Esophagus mucosa (tissue), 1 donor: ENCODE measurements at places on chromosomes 7 and 10.

DNA sequence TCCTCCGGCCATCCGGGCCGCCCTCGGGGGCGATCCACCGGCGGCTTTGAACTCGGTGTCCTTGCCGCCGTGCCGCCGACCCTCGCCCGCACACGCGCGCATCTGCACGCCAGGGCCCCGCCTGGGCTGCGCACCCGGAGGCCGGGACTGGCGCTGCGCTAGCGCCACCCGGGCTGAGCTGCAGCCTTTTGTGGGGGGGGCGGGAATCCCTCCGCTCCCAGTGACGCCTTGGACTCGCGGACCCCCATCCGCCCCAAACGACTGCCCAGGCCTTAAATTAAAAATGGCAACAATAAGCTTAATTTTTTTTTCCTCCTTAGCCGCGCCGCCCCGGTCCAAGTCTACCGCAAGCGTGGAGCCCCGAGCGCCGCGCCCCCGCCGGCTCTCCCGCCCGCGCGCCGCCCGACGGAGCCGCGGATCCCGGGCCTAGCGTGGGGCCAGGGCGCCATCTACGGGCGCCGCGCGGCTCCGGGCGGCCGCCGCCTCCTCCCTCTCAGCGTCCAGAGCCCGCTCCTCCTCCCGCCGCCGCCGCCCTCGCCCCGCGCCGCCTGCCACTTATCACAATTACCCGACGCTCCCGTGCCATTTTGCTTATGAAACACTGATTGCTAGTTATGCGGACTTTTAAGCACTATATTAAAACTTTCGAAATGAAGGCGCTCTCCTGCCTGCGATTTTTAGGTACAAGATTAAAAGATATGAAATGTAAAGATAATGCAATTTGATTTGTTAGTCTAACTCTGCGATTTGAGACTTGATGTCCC, 7.5 kb upstream of the EBF3 start:
- ATAC-seq, result peak; percentile 83

DNA sequence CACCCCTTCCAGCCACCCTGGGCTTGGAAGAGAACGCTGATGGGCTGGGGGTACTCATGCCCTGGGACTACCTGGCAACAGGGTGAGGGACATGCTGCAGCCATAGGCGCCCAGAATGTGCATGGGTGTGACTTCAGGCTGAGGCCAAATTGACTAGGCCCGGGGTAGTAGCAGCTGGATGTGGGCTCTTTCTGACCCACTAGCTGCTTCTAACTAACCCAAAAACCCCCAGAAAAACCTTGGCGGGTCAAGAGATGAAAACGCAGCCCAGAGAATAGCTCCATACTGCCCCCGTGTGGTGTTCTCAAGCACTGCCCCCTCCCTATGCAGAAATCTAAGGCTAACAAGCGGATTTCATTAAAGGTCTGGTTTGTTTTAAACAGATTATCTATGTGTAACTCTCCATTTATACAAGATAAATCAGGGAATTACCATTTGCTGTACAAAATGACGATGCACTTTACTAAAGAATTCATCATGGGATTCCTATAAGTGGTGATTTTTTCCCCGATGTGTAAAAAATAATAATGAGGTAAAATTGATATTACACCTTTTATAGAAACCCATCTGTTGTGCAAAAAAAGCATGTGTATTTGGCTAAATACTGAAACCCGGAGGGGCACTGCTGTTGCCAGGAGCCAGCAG, 4.2 kb downstream of the SMARCD3 start:
- ATAC-seq, result no peak

DNA sequence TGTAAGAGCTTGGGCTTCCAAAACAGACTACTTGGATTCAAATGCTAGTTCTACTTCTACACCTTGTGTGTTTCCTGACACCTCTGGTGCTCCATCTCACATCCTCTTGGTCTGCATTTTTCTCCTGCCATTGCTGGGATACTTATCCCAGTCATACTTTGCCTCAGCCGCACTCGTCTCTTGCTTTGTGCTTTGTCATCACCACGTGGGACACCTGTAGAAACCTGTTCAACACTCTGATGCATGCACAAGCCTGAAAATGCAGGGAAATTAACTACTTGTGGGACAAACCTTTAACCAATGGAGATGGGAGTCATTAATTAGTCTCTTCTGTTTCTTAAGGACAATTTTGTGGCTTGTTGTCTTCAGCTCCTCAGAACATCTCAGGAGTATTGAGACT, 94.2 kb upstream of the PHYHIPL start:
- ATAC-seq, result peak; percentile 26

GRCh38 chr10:24826009-24826408, 102.3 kb upstream of the ARHGAP21 start:
- peak; percentile 63 for ATAC-seq

GRCh38 chr7:158546214-158546613, 41.4 kb downstream of the PTPRN2 start:
- ATAC-seq, result no peak

DNA sequence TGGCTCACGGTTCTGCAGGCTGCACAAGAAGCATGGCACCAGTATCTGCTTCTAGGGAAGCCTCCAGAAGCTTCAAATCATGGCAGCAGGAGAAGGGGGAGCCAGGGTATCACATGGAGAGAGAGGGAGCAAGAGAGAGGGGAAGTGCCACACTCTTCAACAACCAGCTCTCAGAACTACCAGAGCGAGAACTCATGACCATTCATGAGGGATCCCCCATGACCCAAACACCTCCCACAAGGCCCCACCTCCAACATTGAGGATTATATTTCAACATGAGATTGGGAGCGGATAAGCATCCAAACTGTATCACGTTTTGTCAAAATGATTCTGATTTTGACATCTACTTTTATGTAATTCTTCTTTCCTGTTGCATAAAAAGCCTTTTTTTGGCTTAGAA, 38.5 kb downstream of the CREM start:
- no peak for ATAC-seq

DNA sequence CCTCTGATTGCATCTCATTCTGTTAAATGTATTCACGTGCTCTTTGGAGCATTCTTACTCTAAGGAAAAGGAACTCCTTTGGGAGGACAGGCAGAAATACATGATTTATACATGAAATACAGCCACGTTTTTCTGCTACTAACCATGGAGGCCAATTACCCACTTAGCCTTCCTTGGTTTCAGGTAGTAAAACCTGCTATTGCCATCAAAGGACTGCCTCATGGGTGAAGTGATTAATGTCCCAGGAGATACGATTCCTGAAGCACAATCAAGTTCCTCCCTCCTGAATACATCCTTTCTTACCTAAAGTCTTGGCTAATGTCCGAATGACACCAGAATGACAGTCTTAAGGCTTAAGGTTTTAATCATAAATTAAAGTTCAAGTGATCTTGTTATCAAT, 58.5 kb upstream of the PIK3CG start:
- no peak for ATAC-seq

DNA sequence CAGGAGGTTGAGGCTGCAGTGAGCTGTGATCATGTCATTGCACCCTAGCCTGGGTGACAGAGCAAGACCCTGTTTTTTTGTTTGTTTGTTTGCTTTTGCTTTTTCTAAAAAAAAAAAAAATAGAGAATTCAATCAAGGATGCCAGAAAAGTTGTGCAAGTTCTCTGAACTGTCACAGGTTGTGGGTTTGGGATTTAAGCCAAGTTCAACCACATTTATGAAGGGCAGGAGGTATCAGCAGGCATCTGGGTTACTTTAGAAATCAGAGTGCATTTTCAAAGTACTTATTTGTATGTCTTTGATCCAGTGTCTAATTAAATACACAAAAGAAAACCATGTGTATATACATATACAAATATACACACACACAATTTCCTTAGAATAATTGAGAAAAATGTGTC, 151.2 kb upstream of the MINDY3 start:
- no peak for ATAC-seq

GRCh38 chr7:27386581-27386980, 144.0 kb downstream of the EVX1 start:
- no peak for ATAC-seq

DNA sequence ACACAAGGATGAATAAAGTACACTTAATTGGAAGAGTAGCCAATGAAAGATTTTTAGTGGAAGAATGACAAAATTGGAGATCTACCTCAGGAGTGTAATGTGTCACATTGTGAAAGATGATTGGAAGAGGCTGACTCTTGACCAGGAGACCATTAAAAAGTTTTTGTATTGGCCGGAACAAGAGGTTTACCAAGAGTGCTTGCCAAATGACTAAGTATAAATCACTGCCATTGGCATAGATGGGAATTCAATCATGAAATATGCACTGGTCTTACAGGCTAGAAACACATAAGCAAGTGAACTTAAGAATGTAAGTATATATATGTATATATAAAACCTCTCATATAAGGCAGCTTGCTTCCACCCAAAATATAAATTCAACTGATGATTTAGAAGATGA, 58.7 kb upstream of the TFEC start:
- ATAC-seq, result no peak

DNA sequence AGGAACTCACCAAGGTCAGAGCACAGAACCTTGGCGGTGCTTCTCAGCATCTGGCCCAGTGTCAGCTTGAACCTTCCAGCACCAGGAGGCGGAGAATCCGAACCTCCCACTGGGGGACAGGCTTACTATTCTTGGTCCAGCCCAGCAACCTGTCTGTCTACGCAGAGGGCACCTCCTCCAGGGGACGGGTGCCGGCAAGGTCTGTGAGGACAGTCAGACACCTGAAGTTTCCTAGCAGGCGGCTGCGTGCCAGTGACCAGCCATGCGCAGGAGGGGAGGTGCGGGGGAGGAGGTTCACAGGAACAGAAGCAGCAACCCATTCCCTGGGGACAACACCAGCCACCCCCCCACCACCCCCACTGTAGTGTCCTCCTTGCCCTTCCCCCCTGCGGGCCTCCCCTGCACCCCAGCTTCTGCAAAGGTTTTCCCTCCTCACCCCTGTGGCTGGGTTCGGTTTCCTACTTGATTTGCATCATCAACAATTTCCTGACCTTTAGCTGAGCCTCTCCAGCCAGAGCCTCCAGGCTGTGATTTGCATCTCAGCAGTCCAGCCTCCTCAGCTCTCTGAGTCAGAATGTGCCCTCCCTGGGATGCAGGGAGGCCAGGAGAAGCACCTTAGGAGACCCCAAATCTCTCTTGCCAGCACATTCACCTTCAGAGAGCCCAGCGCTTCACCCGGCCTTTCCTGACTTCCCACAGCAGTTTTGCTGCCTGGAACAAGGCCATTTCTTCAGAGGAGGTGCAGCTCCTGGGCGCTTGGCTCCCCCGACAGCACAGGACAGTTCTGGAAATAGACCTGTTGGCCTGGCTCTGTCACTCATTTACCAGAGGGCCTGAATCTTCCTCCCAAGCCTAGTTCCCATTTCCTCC, 107.5 kb upstream of the NPS start:
- no peak for ATAC-seq

- peak; percentile 26 for ATAC-seq
Observed at GRCh38 chr7:142355328-142355727, 97.5 kb upstream of the PRSS58 start.

- ATAC-seq, result no peak
Observed at GRCh38 chr7:37062560-37062859, 338.2 kb upstream of the AOAH start.

DNA sequence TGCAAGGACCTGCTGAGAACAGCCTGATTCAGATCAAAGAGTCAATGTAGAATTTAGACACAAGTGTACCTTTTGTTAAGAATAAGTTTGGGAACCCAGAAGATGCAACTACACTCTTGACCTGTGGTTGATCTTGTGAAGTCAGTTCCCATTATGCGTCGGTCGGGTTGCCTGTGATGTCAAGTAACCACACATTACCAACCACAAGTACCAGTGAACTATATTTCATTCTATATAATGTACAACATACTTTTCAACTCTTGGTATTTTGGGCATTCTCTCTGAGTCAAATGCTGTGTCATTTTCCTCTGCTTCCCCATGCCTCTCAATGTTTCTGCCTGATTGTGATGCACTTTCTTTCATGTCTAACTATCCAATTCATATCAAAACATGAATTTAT, 426.2 kb downstream of the ETV1 start:
- no peak for ATAC-seq

GRCh38 chr7:81111781-81112540, 193.1 kb upstream of the SEMA3C start:
- no peak for ATAC-seq

- ATAC-seq, result peak; percentile 88
Observed at GRCh38 chr7:33722383-33723101, 182.8 kb upstream of the BMPER start.

DNA sequence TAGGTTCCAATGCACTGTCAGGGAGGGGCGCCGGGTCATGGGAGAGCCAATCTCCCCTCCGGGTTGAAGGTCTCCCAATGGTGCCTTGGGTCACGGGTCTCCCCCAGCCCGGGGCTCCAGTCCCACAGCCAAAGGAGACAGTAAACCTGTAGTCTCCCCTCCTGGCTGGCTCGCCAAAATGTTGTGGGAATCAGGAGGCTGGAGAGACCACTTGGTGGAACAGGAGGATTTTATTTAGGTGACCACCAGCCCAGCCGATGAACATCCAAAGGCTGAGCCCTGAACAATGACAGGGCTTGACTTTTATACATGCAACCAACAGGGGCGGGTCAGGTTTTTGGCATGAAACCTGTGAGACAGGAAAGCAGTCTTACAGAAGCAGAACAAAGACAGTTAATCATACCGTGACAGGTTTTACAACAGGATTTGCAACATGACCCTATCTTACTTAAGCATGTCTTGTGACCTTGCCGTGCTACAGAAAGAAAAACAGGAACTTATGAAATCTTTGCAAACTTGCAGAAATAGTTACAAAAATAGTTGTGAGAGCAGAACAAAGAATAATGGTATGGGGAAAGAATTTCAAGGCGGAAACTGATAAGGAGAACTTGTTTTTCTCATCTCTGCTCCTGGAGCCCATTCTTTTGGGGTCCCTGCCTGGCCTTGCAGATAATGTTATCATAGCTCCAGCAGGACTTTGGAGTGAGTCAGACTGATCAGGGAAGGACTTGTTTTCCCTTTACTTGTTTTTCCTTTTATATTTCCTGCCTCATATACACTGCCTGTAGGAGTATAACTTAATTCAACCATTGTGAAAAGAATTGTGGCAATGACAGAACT, 7.1 kb downstream of the ERV3-1 start:
- peak; percentile 87 for ATAC-seq

DNA sequence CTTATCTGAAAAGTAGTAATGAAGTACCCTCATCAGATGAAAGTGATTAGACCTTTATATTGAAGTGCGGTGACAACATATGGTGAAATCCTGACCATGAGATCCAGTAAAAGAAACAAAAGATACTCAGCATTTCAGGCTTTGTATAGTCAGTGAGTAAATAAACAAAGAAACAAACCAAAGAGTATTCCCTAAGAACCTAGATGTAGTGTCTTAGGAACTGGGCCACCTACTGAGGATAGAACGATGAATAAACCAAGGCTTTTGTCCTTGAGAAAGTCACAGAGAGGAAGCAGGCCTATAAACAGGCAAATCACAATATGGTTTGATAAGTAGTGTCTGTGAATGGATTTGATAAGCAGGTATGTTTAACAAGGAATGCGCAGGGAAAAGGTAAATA, 46.2 kb downstream of the ZNF277 start:
- no peak for ATAC-seq
